Urinary bladder (tissue), 4 donors: ENCODE measurements at places on chromosomes 13 and 19. TPM values are rescaled to one million over a fixed set of nuclear protein-coding genes. Genes with fewer than 3 reads are reported as not detected.

The PLPPR3 gene
- 2.1 TPM for total RNA-seq

The TNNT1 gene
- total RNA-seq, result 47.2 TPM

The SPRY2 gene
- 34.9 TPM for total RNA-seq

The KIRREL2 gene
- not detected for total RNA-seq

The URAD gene
- not detected for total RNA-seq

The KLF5 gene
- total RNA-seq, result 30.2 TPM

The THAP8 gene
- total RNA-seq, result 2.1 TPM

The CCDC61 gene
- 3.2 TPM for total RNA-seq

The ICAM1 gene
- 7.7 TPM for total RNA-seq

The CRB3 gene
- total RNA-seq, result 4.4 TPM

The LILRA6 gene
- 0.95 TPM for total RNA-seq

The KIR3DL1 gene
- total RNA-seq, result not detected

The CERS1 gene
- total RNA-seq, result 7.2 TPM

The ZSCAN4 gene
- not detected for total RNA-seq

The FXYD7 gene
- total RNA-seq, result 0.26 TPM

The PRR20A gene
- total RNA-seq, result not detected

The URI1 gene
- 111 TPM for total RNA-seq

The FGF22 gene
- total RNA-seq, result not detected

The B3GNT8 gene
- 0.69 TPM for total RNA-seq

The DMKN gene
- 10.7 TPM for total RNA-seq

The EID2B gene
- total RNA-seq, result 5.3 TPM

The LILRA2 gene
- 0.95 TPM for total RNA-seq

The DACH1 gene
- total RNA-seq, result 26.4 TPM

The ZNF491 gene
- total RNA-seq, result 8.6 TPM

The ETV2 gene
- total RNA-seq, result 0.32 TPM

The PTGIR gene
- 2.6 TPM for total RNA-seq

The IGFL2 gene
- not detected for total RNA-seq

The TUBA3C gene
- total RNA-seq, result not detected
